A673 (cell line): ENCODE measurements at places on chromosomes 6 and 20. TPM values are rescaled to one million over a fixed set of nuclear protein-coding genes. Genes with fewer than 3 reads are reported as not detected.

DNA sequence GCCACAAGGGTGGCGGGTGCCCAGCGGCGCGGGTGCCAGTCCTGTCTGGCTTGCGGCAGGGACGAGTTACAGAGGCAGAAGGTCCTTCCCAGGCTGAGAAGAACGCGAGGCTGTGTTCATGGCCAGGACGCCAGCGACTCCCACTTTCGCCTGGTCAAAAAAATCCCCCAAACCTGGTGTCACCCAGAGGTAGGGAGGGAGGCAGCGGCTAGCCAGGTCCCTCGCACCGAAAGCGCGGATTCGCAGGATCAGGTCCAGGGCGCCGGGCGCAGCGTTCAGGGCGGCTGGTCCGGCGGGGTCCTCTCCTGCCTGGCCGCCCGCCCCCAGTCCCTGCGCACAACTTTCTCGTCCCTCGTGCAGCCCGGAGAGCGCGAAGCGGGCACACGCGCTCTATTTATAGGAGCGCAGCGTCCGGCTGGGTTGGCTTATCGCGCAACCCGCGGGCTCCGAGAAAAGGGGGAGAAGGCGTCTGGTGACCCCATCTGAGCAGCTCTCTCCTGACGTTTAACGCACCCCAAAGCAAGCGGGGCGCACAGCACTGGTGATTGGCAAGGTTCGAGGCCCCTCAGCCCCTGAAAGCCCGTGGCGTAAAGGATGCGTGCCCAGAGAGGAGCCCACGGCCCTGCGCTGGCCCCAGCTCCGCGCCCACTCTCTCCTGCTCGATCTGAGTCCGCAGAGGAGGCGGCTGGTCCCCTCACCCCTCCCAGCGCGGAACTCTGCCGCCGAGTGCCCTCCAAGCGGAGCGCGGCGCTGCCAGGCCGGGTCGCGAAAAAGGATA is 519 bp downstream of the CBLN4 start:
- no peak for DNase-seq
- H3K36me3 ChIP-seq = no peaks in the 10 kb centered on the region
- H3K27ac ChIP-seq = no peak overlapping the region
- no peaks in the 10 kb centered on the region for H3K4me1 ChIP-seq
- H3K27me3 ChIP-seq = no peaks in the 10 kb centered on the region

DNA sequence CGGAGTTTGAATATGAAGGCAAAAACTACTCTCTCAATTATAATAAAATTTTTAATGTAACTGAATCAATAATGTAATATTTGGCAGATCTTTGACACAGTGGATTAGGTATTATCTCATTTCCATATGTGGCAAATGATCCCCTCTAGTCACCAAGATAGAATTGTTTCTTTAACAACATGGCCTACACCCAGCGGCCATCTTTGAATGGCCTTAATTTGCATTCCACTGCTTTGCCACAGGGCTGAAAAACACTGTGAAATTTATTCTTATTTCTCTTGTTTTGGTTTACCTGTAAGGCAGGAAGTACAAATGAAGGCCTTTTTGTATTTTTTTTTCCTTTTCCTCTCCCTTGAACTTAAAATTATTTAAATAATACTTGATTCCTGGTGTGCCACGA is 162.6 kb upstream of the SCGN start:
- H3K4me3 ChIP-seq = no peak overlapping the region
- H3K36me3 ChIP-seq = no peaks in the 10 kb centered on the region
- H3K27me3 ChIP-seq = no peaks in the 10 kb centered on the region
- DNase-seq = no peak
- H3K4me1 ChIP-seq = peaks cover 15% of the 10 kb centered on the region

GRCh38 chr6:144797881-144798589 is 512.9 kb downstream of the UTRN start:
- no peak overlapping the region for H3K4me3 ChIP-seq
- H3K4me1 ChIP-seq = no peaks in the 10 kb centered on the region
- no peaks in the 10 kb centered on the region for H3K27me3 ChIP-seq
- DNase-seq = peak; percentile 34
- no peaks in the 10 kb centered on the region for H3K36me3 ChIP-seq
- no peak overlapping the region for H3K27ac ChIP-seq

- H3K27me3 ChIP-seq = no peaks in the 10 kb centered on the region
- H3K4me3 ChIP-seq = no peak overlapping the region
- H3K36me3 ChIP-seq = no peaks in the 10 kb centered on the region
- no peak overlapping the region for H3K27ac ChIP-seq
Observed at GRCh38 chr6:124536842-124537191, 425.4 kb upstream of the RNF217 start.

GRCh38 chr6:110951986-110952794 is 6.3 kb upstream of the GTF3C6 start:
- peak; percentile 21 for DNase-seq
- peaks cover 4% of the 10 kb centered on the region for H3K4me1 ChIP-seq
- no peak overlapping the region for H3K4me3 ChIP-seq
- H3K27me3 ChIP-seq = no peaks in the 10 kb centered on the region

DNA sequence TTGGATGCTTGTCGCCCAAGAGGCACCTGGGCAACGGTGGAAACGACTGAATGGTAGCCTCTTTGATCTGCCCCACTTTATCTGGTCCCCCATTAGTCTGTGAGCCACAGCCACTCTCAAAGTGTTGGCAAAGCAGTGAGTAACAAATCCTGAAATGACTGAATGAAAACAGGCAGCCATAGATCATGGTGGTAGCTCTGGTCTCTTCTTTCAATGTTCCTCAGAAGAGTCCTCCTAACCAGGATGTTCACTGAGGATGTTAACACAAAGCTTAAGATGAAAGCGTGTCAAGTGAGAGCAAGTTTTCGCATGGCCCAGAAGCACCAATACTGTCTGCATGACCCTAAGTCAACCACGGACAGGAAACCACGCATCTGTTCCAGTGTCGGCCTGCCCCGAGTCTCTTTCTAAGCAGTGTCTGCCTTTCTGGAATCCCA is 107.3 kb downstream of the IRF4 start:
- H3K4me3 ChIP-seq = no peak overlapping the region
- no peak for DNase-seq
- no peaks in the 10 kb centered on the region for H3K36me3 ChIP-seq
- H3K27me3 ChIP-seq = no peaks in the 10 kb centered on the region
- peaks cover 7% of the 10 kb centered on the region for H3K4me1 ChIP-seq
- H3K27ac ChIP-seq = no peak overlapping the region

DNA sequence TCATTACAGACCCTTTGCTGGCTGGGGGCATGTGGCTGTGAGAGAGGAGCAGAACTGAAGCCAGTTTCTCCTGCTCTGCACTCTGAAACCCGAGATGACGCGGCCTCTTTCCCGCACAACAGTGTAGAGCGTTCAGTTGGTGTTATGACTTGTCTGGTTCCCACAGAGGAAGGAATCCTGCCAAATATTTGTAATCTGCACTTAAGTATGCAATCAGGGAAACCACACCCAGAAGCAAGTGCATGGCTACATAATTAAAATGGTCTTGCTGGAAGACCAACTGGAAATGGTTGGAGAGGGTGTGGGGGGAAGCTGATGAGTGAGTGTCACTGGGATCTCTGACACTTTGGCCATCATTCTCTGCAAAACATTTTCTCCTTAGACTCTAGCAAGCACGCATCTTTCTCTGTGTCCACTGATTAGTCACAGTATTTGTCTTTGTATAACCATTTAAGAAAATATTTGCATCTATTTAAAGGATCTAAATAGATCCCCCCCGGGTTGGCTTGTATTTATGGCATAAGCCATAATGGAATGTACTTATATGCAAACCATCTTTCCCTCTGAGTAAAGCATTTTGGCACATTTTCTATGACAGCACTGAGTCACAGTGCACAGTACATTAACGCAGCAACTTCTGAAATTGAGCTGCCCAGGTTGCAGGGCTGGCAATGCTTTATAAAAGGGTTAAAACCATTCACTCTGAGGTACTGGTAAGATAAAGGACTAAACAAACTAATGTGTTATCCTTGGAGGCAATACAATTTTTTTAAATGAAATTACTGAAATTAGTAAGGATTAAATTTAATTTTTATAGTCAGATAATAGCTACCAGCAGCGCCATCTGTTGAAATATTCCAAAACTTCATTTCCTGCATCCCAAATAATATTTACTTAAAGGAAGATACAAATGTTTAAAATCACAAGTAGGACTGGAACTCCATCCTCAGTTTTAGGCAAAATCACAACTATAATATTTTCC is 76.7 kb downstream of the FOXC1 start:
- no peak overlapping the region for H3K4me3 ChIP-seq
- no peaks in the 10 kb centered on the region for H3K36me3 ChIP-seq
- H3K4me1 ChIP-seq = peaks cover 27% of the 10 kb centered on the region
- peak; percentile 91 for DNase-seq

GRCh38 chr6:33694401-33694931 is 17.0 kb downstream of the UQCC2 start:
- H3K4me3 ChIP-seq = no peak overlapping the region
- peak overlapping the region; percentile 89 for H3K27ac ChIP-seq
- DNase-seq = peak; percentile 50
- H3K27me3 ChIP-seq = no peaks in the 10 kb centered on the region
- peaks cover 60% of the 10 kb centered on the region for H3K4me1 ChIP-seq
- H3K36me3 ChIP-seq = peaks cover 58% of the 10 kb centered on the region

- H3K4me3 ChIP-seq = no peak overlapping the region
- no peaks in the 10 kb centered on the region for H3K4me1 ChIP-seq
- DNase-seq = no peak
- H3K27me3 ChIP-seq = peaks cover 48% of the 10 kb centered on the region
Observed at GRCh38 chr20:58135441-58136148, 92.9 kb downstream of the ANKRD60 start.

GRCh38 chr6:78523622-78524021 is 343.7 kb upstream of the IRAK1BP1 start:
- H3K27me3 ChIP-seq = no peaks in the 10 kb centered on the region
- no peaks in the 10 kb centered on the region for H3K4me1 ChIP-seq
- H3K36me3 ChIP-seq = no peaks in the 10 kb centered on the region
- no peak overlapping the region for H3K27ac ChIP-seq
- DNase-seq = no peak
- H3K4me3 ChIP-seq = no peak overlapping the region

- H3K27me3 ChIP-seq = no peaks in the 10 kb centered on the region
- no peak overlapping the region for H3K27ac ChIP-seq
- H3K36me3 ChIP-seq = no peaks in the 10 kb centered on the region
- H3K4me3 ChIP-seq = no peak overlapping the region
- H3K4me1 ChIP-seq = no peaks in the 10 kb centered on the region
Observed at GRCh38 chr6:13071550-13072345, 256.6 kb downstream of the TBC1D7 start.

GRCh38 chr6:103720393-103720792 is 1139.3 kb downstream of the HACE1 start:
- no peak overlapping the region for H3K27ac ChIP-seq
- H3K4me1 ChIP-seq = peaks cover 2% of the 10 kb centered on the region
- DNase-seq = no peak
- no peaks in the 10 kb centered on the region for H3K36me3 ChIP-seq

- no peaks in the 10 kb centered on the region for H3K36me3 ChIP-seq
- H3K4me1 ChIP-seq = peaks cover 23% of the 10 kb centered on the region
- DNase-seq = no peak
- no peak overlapping the region for H3K4me3 ChIP-seq
- H3K27me3 ChIP-seq = no peaks in the 10 kb centered on the region
Observed at GRCh38 chr6:156821707-156822106, 44.5 kb downstream of the ARID1B start.

DNA sequence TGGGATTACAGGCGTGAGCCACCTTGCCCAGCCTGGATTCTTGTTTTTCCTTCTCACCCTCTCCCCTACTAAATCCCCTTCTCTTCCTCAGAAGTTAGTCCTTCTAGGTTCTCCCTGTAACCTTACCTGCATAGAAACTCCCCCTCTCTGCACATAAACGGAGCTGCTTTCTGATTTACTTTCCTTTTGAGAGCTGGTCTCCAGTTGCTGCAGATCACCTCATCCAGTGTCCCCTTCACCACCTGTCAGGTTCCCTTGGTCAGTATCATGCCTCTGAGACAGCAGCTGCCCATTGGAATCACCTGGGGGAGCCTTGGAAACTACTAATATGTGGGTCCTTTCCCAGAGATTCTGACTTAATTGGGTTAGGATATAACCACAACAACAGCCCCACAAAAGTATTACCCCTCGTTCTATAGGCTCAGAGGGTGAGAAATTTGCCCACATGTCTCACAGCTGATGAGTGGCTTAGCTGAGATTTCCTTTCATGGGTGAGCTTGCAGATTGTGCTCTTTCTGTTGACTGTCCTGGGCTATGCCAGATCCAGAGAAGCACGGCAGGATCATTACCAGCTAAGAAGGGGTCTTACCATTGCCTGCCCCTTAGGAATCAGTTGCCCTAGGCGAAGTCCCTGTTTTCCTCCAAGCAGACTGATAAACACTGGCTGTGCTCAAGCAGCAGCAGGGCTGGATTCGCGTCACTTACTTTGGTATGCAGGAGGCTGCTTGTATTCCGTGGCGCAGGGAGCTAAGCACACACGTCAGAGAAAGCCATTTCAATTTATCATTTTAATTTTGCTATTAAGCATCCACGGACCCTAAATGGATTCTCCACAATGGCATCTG is 51.3 kb downstream of the AKAP12 start:
- H3K4me1 ChIP-seq = peaks cover 10% of the 10 kb centered on the region
- DNase-seq = no peak
- no peak overlapping the region for H3K27ac ChIP-seq
- no peak overlapping the region for H3K4me3 ChIP-seq
- no peaks in the 10 kb centered on the region for H3K36me3 ChIP-seq
- H3K27me3 ChIP-seq = no peaks in the 10 kb centered on the region

DNA sequence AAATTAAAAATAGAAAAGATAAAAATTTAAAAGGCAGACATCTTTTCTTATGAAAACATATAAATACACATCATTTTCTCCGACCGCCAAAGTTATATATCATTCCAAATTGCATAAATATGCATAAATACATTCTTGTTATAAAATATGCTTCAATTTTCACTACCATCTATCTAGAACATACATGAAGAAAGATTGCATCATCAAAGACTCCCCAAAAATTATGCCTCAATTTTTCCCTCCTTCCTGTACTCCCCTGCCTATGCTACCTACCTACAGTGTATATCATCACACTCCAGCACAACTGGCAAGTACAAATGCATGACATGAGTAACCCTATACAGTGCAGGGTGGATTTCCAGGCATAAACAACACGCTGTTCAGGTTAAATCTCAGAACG is 49.9 kb upstream of the TENT5A start:
- H3K4me1 ChIP-seq = no peaks in the 10 kb centered on the region
- no peaks in the 10 kb centered on the region for H3K27me3 ChIP-seq
- H3K4me3 ChIP-seq = no peak overlapping the region
- no peaks in the 10 kb centered on the region for H3K36me3 ChIP-seq

DNA sequence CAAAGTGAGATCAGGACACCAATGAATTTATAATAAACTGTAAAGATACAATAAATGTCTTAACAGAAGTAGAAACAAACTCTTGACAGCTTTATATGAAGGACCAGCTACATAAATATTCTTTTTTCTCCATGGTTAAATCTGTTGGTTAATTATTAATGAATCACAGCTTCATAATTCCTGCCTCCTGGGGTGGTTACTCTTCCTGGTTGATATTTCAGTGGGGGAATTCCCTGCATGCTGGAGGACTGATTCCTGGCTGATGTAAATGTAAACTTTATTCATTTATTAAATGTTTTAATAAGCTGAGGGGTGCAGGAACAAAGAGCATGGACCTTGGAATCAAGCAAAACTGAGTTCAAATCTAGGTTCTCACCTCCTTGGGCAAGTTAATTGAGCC is 16.2 kb upstream of the RCAN2 start:
- DNase-seq = no peak
- no peaks in the 10 kb centered on the region for H3K36me3 ChIP-seq
- no peak overlapping the region for H3K27ac ChIP-seq
- no peaks in the 10 kb centered on the region for H3K27me3 ChIP-seq
- no peaks in the 10 kb centered on the region for H3K4me1 ChIP-seq
- H3K4me3 ChIP-seq = no peak overlapping the region

ERGIC3 gene
- 256 and 258 TPM in 2 replicates for total RNA-seq

NKAPL gene
- not detected in 2 replicates for total RNA-seq

HLA-DPA1 gene
- 0.35 and 0.43 TPM in 2 replicates for total RNA-seq

ERVFRD-1 gene
- 0.09 and 0.11 TPM in 2 replicates for total RNA-seq

ARMC2 gene
- total RNA-seq = 12.0 and 12.6 TPM in 2 replicates

MYLK2 gene
- 1.2 and 1.3 TPM in 2 replicates for total RNA-seq

OGFR gene
- total RNA-seq = 46.1 and 47.7 TPM in 2 replicates

ADGRF4 gene
- total RNA-seq = not detected in 2 replicates

DLK2 gene
- total RNA-seq = 0.37 and 0.67 TPM in 2 replicates
